ENCODE measurements at places on chromosomes 11 and 22. TPM values are rescaled to one million over a fixed set of nuclear protein-coding genes. Genes with fewer than 3 reads are reported as not detected.

Gene P2RX6
- total RNA-seq: 0.74 TPM

Gene TXNRD2
- total RNA-seq: 14.5 TPM

Gene CCDC34
- 10.2 TPM for total RNA-seq

Gene APIP
- 36.6 TPM for total RNA-seq

Gene INPP5J
- 0.32 TPM for total RNA-seq

Gene RBMXL2
- total RNA-seq: not detected

Gene TMA7B
- total RNA-seq: 0.26 TPM

Gene DAGLA
- 1.8 TPM for total RNA-seq

Gene ZC3H7B
- total RNA-seq: 30.0 TPM

Gene OR5B3
- total RNA-seq: not detected

Gene LTBP3
- 58.5 TPM for total RNA-seq

Gene CD82
- total RNA-seq: 13.1 TPM

Gene TMPRSS5
- 4.2 TPM for total RNA-seq

Gene CABP4
- 0.26 TPM for total RNA-seq

Gene IGLL1
- not detected for total RNA-seq

Gene LRP4
- 8.1 TPM for total RNA-seq

Gene NARS2
- total RNA-seq: 17.6 TPM

Gene ARHGEF17
- 30.7 TPM for total RNA-seq

Gene CCDC73
- 0.05 TPM for total RNA-seq

Gene KCNJ1
- total RNA-seq: not detected

Gene C11orf16
- not detected for total RNA-seq

Gene MUC5B
- not detected for total RNA-seq

Gene GAB4
- not detected for total RNA-seq

Gene FAM180B
- 0.32 TPM for total RNA-seq

Gene ANKRD13D
- 25.2 TPM for total RNA-seq

Gene CD3G
- 1.1 TPM for total RNA-seq

Gene NAV2
- total RNA-seq: 10.6 TPM

Gene SYT7
- total RNA-seq: 1.1 TPM

Gene HBD
- not detected for total RNA-seq

Gene LDLRAD3
- 13.8 TPM for total RNA-seq

Gene APOBEC3B
- total RNA-seq: 1.8 TPM

Gene LUZP2
- total RNA-seq: 26.4 TPM

All from urinary bladder (tissue), 4 donors.